NCI-H1105 treated with DMSO at 0.1 percent for 48 hours (cell line): ENCODE measurements at places on chromosomes 1 and 21.
A peak's percentile ranks its signal among the peaks of the same experiment; 100 is the strongest.

DNA sequence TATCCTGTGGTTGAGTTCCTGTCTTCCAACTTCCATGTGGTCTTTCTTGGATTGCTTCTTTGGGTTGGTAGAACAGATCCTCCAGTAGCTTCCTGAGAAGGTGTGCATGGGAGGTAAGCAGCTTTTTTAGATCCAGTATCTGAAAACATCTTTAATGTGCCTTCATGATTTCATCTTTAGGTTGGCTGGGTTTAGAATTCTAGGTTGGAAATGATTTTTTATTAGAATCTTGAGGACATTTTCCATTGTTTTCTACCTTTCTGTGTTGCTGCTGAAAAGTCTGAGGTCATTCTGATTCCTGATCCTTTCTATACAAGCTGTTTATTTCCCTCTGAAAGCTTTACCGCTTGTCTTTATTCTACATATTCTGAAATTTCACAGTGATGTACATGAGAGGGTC lies 94.8 kb downstream of the PEX14 start:
- no peak for DNase-seq

DNA sequence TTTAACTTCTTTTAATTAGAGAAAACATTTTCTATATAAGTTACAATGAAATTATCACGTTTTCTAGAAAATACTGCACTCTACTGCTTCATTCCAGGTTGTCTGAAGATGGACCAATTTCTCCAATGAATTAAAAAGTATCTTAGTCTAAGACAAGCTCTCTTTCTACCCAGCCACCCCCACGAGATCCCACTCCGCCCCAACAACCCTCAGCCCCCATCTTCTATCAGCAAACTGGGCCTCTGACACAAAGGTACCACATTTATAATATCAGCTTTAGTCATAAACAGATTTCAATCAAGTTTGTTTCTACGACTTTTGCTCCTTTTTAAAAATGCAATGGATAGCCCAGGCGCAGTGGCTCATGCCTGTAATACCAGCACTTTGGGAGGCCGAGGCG lies 117.8 kb downstream of the RERE start:
- DNase-seq = no peak

- no peak for DNase-seq
Observed at GRCh38 chr1:44655609-44656008, 18.7 kb downstream of the TMEM53 start.

DNA sequence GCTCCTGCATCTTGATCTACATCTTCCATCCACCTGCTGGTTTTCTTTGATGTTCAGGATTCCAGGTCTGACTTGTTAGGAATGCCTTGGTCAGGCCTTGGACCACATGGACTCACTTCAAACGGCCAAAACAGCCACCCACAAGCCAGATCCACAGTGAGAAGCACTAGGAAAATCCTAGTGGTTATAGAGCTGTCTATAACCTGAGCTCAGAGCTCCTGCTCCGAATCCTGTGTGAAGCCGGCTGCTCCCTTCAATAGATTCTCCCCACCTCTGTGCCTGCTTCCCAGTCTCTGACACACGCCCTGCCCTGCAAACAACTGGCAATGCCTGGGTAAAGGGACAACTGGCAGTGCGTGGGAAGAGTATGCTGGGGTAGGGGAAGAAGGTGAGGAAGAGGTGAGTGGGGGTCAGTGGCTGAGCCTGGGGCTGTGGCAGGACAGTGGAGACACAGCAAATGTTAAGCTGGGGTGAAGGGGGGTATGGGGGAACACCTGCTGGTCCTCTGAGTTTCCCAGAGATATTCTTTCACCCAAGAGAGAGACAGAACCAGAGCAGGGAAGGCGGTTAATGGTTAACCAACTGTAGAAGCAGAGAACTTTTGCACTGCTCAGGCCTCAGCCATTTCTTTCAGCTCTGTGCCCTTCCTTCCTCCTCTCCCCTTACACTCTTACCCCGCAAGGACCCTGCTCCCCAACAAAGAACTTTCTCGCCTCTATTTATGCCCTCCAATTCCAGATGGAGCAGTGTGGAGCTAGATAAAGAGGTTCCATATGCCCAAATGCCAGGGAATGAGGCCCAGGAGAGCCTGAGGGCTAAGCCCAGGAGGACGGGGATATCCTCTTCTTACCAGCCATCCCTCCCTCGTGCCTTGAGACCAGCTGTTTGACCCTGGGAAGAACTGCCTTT lies 4.5 kb downstream of the PLXNA2 start:
- no peak for DNase-seq

DNA sequence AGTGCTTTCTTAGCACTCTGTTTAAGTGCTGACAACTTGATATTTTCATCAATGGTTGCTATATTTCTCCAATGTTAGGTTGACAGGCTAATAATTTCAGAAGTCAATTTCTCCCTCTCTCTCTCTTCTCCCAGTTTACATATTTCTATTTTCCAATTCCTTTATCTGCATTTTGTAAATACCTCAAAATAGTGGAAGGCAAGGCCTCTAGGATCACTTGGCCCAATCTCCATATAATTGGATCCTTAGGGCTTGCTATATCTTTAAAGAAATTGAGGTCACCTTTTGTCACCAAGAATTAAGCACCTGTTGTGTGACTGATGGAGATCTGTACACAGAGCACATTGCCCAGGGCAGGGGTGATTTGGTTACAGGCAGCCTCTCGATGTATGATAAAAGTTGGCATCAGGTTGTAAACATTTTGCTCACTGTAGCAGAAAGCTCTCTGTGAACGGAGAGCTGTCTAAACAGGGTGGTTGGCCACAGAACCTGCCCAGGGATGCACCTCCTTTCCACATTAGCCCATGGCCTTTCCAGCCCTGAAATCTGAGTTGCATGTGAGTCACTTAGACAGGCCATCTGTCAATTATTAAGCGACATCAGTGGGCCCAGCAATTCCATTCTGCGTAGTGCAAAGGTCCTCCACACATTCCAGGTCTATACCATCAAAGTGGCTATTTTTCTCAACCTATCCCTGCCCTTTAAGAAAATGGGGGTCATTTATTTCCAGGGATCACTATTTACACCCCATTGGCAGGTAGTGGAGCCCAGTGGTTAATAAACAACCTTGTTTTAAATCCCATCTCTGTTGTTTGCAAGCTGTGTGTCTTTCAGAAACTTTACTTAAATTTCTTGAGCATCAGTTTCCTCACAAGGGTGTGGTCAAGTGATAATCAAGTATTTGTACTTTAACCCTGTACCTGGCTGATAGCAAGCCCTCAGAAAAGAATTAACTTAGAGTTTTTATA lies 29.1 kb upstream of the IRF2BP2 start:
- no peak for DNase-seq

DNA sequence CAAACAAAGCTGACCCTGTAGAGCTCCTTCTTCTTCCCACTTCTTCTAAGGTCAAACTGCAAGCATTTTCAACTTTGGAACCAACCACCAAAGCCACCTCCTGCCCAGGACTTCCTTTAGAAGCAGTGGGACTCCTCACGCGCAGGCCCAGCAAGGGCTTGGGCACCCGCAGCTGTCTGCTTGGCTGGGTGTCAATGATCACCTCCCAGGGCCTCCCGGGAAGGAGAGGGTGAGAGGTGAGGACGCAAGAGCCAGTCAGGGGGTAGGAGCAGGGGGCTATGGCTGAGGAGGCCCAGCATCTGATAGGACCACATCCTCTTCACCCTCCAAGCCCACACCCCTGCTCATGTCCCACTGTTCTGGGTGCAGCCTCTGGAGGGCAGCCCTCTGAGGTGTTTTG lies 10.2 kb downstream of the KLHL21 start:
- DNase-seq = no peak

DNA sequence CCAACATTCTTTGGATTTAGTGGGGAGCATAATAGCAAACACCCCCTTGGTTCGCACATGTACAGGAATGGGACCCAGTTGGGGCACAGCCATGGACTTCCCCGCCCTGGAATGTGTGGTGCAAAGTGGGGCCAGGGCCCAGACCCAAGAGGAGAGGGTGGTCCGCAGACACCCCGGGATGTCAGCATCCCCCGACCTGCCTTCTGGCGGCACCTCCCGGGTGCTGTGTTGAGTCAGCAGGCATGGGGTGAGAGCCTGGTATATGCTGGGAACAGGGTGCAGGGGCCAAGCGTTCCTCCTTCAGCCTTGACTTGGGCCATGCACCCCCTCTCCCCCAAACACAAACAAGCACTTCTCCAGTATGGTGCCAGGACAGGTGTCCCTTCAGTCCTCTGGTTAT lies 21.8 kb downstream of the UQCRHL start:
- DNase-seq = no peak

GRCh38 chr1:209319549-209319948 lies 264.0 kb upstream of the CAMK1G start:
- no peak for DNase-seq

DNA sequence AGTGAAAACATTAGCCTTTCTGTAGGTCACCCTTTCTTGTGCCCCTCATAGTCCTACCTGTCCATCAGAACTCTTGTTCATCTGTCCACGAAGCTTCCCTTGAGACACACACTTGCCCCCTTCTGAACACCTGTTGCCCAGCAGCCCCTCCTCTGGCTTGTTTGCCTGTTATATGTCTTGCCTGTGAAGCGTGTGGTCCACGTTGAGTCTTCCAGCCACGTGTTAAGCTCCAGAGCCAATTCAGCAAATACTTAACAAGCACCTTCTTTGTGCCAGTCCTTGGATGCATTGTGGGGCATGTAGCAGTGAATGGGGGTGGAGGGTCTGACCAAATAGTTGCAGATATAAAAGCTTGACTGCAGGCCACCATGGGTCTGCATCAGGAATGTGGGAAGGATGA lies 66.6 kb downstream of the MAN1C1 start:
- DNase-seq = no peak

DNA sequence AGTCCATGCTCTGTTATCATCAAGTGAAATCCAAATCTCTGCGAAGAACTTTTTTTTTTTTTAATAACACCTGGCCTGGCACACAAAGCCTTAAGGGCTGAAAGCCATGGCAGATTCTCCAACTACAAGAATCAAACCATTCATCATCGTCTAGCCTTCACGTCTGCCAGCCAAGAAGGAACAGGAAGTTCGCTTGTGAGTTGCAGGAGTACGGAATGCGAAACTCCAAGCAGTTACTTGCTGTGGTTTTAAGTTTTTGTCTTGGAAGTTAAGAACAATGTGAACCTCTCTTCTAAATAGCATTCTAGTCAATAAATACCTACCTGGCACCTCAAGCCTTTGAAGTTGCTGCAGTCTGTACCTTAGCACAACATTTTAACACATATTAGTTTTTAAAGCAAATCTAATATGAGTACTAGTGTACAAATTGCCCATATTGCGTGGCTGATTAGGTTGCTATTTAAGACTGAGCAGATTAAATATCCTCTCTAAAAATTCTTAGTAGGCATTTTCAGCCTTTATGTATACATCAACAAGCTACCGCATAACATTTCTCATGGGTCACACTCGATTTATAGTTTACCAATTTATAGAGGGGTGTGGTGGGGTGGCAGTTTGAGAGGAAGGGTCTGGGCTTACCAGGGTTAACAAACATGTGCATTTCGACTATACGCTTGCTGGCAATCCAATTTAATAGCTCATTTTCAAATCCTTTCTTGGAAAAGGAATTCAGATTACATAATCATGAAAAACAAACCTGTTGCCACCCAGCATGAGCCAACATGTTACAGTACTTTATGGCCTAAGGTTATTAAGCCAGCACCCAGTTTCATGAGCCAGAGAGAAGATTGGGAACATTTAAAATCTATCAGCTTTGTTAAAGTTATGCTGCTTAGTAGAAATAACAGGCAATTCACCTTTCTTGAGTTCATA lies 22.2 kb upstream of the PTPN14 start:
- DNase-seq = no peak

GRCh38 chr21:30605968-30606367 lies 5.1 kb downstream of the KRTAP22-1 start:
- DNase-seq = no peak

DNA sequence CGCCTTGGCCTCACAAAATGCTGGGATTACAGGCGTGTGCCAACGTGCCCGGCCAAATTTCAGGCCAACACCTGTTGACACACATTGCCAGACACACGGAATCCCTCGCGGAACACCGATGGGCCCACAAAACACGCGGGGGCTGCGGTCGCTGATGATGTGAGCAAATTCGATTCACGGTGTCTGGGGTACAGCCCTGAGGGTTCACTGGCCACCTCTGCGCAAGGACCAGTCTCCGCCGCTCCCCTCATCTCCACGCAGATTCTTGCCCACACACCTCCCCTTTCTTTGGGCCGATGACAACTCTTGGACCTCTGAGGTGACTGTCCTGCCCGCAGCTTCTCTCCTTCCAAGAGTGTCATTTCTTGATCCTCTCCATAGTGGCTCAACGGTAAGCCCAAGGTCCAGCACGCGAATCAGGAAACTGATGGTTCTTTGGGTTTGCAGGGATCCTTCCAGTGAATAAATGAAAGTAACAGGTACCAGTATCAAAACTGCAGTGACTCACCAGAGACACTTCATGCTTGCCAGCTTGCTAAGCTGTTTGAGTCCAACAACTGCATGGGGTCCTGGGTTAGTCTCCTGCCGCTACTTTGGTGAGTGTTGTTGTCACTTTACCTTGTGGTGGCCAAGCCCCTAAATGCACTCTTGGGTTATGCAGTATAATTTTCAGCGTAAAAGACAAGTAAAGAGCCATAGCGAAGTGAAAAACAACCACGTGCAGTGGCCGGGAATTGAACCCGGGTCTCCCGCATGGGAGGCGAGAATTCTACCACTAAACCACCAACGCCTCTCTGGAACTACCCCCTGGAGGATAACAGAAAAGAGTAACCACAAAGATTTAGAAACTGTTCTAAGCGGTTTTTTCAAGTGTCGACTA lies 11.0 kb upstream of the RNU1-3 start:
- peak; percentile 53 for DNase-seq

- no peak for DNase-seq
Observed at GRCh38 chr1:6443339-6444115, 19.0 kb downstream of the ESPN start.

GRCh38 chr1:46008585-46008984 lies 123.8 kb downstream of the PIK3R3 start:
- no peak for DNase-seq

- no peak for DNase-seq
Observed at GRCh38 chr1:226432586-226433340, 24.9 kb upstream of the PARP1 start.

- no peak for DNase-seq
Observed at GRCh38 chr21:44869781-44870747, 3.4 kb downstream of the PTTG1IP start.

GRCh38 chr1:54645806-54646676 lies 4.5 kb downstream of the MROH7 start:
- DNase-seq = no peak

GRCh38 chr1:185474440-185475149 lies 157.6 kb upstream of the IVNS1ABP start:
- DNase-seq = no peak

GRCh38 chr1:240258910-240259309 lies 167.2 kb downstream of the FMN2 start:
- no peak for DNase-seq

GRCh38 chr1:206736878-206737728 lies 33.5 kb upstream of the IL19 start:
- no peak for DNase-seq

GRCh38 chr1:12148958-12149790 lies 17.6 kb upstream of the TNFRSF1B start:
- no peak for DNase-seq
